Panc1 (cell line): ENCODE measurements at places on chromosomes 2 and 18.

DNA sequence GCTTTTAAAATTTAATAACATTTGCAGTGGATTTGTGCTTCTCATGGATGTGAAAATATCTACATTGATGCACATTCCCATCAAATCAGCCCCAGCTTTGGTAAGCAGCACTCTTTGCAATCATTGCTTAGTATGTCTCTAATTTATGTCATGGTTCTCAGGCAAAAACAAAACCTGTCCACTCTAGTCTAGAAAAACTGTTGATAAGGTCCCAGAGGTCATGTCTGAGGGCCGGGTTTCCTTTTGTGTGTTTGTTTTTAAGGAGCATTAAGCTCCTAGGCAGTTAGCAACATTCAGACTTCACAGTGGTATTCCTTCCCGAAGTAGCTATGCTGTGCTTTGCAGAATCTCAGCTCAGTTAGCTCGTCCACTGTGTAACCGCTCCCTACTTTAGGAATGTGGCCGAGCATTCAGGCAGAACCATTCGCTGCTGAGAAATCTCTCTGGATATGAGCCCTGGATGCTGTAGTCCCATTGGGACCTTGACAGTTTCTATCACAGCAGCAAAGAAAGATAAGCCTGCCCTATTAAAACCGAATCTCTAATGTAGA lies 4.0 kb downstream of the DIPK1C start:
- DNase-seq: no peak

GRCh38 chr18:51029378-51029693 lies 677 bp upstream of the SMAD4 start:
- DNase-seq: no peak

GRCh38 chr2:75751360-75751759 lies 40.6 kb upstream of the GCFC2 start:
- no peak for DNase-seq

DNA sequence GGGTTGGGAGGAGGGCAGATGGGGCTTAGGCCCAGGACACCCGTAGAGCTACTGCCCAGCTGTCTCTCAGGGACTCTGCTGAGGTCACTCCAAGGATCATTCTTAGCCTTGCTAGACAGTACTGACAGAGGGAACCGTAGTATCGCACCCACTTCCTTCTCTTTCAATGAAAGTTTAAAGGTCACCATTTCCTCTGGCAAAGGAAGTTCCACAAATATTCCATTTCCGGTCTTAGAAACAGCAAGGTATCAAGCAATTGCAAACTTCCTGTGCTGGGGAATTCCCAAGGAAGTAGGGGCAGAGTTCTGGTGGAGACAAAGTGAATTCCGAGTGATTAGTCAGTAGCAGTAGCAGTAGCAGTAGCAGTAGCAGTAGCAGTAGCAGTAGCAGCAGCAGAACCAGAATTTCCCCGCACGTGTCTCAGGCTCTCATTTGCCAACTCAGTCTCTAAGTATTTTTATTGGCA lies 24.7 kb downstream of the IL1B start:
- DNase-seq: no peak

- DNase-seq: no peak
These were observed 204.0 kb upstream of the ID2 start for GRCh38 chr2:8477552-8478470.

GRCh38 chr18:77316008-77316407 lies 66.4 kb downstream of the GALR1 start:
- no peak for DNase-seq

- DNase-seq: no peak
These were observed 343.8 kb downstream of the SETBP1 start for GRCh38 chr18:45024357-45025088.

GRCh38 chr2:71510196-71510807 lies 56.9 kb downstream of the DYSF start:
- peak; percentile 59 for DNase-seq

DNA sequence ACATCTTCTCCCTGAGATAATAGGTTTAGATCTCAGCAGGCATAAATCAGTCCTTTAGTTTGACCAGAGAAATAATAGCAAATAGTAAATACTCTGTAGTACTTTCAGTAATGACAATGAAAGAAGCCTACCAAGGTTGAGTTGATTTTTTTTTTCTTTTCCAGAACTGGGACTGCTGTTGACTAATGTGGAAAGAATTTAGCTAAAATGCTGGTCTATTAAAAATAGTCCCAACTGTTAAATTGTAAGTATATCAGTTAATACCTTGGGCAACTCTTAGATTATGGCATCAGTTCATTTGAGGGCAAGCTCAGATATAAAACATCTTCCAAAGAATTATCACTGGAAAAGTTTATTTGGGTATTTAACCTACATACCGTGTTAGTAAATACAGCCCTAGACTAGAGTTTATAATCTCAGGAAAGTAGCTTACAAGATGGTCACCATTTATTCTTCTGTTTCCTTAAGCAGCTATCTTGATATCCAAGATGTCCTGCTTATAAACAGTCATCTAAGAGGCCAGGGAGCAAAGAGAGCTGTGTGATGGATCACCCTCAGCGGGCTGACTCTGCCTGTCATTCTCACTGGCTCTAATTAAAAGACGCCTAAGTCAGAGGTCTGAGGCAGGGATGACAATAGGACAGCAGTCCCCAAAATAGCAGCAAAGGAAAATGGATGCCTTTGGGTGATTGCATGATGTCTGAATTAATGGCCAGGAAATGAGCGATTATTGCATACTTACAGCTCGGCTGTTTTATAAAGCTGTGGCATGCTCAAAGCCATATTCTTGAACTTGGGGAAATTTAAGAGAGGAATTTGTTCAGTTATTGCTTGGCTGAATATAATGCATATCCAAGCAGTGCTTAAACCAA lies 121.3 kb downstream of the MTX2 start:
- DNase-seq: no peak

GRCh38 chr18:26046419-26047077 lies 43.9 kb downstream of the SS18 start:
- DNase-seq: no peak

DNA sequence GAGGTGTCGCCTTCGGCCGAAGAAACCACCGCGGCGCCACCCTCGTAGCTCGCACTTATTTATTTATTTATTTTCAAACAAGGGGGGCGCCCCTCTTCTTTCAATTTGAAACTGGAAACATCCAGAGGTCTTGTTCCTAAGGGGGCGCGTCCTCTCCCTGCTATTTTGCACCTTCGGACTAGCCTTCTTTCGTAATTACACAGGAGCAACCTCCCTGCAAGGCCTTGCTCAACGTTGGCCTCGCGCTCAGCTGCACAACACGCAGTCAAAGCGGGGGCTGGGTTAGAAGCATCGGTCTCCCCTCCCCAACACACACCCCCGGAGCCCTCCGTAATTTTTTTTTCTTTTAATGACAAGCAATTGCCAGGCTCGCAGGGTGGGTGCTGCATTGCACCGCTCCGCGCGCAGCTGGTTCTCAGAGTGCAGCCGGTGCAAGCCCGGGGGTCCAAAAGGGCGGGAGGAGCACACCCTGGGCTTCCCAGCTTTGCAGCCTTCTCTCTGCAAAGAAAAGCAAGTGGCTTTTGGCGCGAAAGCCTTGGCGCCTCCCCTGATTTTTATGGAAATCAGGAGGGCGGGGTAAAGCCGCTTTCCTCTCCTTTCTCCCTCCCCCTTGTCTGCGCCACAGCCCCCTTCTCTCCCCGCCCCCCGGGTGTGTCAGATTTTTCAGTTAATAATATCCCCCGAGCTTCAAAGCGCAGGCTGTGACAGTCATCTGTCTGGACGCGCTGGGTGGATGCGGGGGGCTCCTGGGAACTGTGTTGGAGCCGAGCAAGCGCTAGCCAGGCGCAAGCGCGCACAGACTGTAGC lies at the start of gene MYCN:
Gene MYCN (plus strand): TSS at position 697 of the 807 bp plus-strand sequence. CDS start 1,515 bp downstream, outside the sequence.
- no peak for DNase-seq

DNA sequence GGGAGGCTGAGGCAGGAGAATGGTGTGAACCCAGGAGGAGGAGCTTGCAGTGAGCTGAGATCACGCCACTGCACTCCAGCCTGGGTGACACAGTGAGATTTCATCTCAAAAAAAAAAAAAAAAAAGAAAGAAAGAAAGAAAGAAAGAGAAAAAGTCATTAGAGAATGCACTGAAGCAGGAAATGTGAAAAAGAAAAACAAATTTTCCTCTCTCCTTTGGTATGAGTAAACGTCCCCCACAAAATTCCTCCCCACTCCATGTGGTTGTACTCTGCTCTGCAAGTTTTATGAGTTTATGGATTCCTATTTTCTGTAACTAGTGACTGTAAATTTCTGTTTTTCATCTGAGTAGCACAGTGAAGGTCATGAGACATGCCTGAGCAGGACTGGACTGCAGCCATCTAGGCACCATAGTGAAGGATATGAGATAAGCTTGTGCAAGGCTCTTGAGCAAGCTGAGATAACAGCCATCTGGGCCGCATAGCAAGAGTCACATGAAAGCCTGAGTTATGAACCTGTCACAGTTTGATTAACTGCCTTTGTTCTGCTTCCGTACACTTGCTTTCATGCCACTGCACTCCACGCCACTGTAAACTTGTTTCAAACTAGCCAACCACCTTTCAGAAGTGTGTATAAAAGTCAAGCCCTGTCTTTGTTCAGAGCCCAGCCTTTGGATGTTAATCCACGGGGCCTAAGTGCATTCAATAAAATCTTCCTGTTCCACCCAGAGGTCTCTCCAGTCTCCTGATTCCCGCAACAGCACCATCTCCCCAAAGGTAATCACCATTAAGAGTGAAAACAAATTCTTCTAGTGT lies 50.2 kb downstream of the SKA1 start:
- DNase-seq: no peak

DNA sequence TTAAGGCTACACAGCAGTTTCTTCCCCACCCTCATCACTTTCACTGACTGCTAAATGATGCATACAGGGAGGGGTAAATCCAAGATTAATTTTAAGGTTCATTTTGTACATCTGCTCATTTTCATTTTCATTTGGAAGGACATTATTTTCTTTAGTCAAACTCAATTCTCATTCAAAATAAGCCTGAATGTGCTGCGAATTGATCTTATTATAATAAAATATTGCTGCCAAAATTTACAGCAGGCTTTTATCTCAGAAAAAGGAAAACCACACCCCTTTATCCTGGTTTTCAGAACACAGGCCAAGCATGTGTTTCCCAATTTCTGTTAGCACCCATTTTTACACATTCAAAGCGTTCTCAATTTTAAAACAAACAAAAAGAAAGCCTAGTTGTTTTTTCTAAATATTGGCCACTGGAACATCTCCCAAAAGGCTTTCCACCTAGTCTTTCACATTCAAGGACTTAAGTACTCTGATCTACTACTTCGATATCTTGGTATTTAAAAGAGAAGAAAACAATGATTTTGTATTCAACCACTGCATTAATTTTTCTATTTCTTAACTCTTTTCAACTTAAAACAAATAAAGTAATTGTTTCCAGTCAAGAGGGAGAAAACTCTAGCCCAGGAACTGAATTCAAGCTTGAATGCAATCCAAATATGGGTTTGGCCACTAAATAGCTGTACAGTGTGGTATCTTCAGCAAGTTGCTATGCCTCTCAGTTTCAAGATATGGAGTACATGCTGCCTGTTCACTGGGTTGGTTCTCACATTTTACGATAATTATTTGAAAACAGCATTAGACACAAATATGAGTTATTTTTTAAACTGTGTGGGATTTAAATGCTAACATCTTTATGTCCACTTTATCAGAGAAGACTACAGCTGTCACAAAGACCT lies 52.5 kb downstream of the CDH2 start:
- DNase-seq: no peak

- DNase-seq: no peak
These were observed 61.3 kb downstream of the DDX18 start for GRCh38 chr2:117875786-117876185.

DNA sequence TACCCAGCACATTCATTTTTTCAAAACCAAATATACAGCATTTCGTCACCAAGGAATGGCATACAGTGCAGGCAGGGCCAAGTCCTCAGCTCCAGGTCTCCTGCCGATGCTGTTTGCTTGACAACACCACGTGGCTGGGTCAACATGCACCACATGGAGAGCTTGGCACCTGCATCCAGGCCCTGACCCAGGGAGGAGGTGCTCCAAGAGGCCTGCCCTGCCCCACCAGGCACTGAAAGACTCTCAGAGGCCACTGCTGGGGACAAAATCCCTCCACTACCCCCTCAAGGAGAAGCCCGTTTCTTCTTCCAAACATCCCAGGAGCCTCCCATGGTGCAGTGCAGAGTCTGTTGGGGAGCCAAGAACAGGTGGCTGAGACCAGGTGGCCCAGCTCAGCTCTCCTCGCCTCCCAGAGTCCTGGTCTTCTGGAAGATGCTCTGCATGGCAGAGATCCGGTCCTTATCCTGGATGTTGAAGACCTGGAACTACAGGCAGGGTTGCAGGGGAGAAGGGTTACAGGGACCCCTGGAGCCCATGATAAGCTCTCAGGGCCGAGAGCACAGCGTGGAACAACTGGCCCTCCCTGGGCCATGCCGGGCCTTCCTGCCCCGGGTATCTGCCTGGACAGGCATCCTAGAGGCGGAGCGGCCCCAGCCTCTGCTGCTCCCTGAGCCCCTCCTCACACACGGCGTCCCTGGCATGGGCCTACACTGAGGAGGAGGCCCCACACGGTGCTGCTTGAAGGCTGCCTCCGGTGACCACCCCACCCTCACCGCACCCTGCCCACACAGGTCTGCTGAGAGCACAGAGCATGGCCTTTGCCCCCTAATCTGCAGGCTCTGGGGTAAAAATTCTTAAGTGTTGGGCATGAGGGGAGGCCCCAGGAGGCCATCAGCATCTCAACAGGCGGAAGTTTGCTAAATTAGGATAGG lies 9.0 kb downstream of the MAB21L4 start:
- DNase-seq: no peak

DNA sequence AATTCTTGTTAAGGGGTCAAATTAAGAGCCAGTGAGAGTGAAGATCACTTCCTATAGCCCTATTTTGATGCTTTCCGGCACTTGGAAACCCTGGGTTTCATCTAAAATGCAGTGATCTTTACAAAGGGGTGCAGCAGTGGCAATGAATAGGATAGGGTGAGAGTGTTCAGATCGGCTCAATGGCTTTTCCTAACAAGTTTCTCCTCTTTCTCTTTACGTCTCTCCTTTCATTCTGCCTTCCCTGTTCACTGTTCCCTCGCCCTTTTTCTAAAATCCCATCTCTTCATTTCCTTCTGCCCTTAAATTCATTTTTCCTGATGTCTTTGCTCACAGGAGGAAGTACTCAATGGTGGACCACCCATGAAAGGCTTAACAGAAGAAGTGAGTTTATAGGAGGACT lies 86.0 kb downstream of the CTIF start:
- DNase-seq: no peak

DNA sequence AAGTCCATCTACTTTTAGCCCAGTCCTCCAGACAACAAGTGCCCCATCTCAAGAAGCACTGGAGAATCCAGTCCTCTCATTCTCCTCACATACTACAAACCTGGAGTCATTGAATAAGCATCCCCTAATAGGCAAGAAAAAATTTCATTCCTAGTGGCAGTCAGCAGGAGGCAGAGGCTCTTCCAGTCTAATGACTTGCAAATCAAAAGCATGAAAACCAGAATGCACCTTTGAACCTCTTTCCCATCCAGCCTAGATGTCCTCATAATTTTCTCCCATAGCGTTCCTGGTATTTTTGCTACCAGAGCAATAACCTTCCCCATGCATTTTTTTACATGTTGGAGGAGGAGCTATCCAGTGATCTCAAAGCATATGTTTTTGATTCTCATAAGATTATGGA lies 252.6 kb downstream of the TTC32 start:
- no peak for DNase-seq

- DNase-seq: no peak
These were observed 204.3 kb downstream of the GULP1 start for GRCh38 chr2:188495969-188496431.
